ENCODE measurements at places on chromosomes 4 and X.

DNA sequence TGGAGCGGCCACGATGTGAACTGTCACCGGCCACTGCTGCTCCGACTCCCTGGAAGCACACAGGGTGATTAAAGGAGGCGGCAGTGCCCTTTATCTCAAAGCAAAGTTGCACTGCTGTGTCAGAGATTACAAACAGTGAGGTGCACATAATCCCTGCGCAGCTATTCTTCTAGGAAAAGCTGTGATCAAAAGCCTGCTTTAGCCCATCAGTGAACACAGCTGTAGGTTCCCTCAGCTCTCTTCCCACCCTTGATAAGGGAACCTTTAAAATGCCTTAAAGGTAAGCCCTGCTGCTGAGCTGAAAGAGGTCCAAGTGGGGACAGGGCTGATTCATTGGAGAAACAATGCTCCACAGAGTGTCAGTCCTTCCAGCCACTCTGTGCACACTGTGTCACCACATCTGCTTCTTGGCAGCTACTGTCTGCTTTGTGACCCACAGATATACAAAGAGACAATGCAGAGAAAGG lies 127.6 kb downstream of the EIF4E start:
- no peak for DNase-seq

GRCh38 chr4:83618991-83619645 lies 83.2 kb downstream of the GPAT3 start:
- no peak for DNase-seq

- DNase-seq: no peak
Observed at GRCh38 chr4:175421506-175421905, 390.6 kb downstream of the GPM6A start.

- no peak for DNase-seq
Observed at GRCh38 chr4:121277194-121278105, 103.4 kb downstream of the QRFPR start.

- no peak for DNase-seq
Observed at GRCh38 chr4:160019936-160020335, 917.1 kb downstream of the RAPGEF2 start.

GRCh38 chr4:154642373-154643009 lies 30.0 kb upstream of the FGG start:
- DNase-seq: no peak

DNA sequence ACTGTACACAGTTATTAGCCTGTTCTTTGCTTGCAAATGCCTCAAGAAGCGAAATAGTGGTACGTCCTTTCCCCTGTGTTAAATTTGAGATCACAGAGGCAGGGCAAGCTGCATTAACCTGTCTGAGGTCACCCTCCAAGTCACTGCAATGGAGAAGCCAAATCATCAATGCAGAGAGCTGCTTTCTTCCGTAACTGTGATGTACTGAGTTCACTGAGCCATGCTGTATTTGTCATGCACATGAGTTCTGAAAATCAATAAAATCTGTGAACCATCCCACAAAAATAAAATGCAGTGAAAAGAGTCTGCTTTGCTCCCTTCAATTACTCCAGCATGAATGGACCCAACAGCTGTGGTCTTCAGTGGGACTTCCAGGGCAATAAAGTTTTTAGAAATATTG lies 393.5 kb downstream of the KCNIP4 start:
- no peak for DNase-seq

GRCh38 chr4:114385195-114385985 lies 213.2 kb upstream of the UGT8 start:
- DNase-seq: no peak

- DNase-seq: no peak
Observed at GRCh38 chrX:12789976-12790375, 1.2 kb upstream of the PRPS2 start.

GRCh38 chr4:153809916-153810810 lies 21.3 kb upstream of the SFRP2 start:
- no peak for DNase-seq

DNA sequence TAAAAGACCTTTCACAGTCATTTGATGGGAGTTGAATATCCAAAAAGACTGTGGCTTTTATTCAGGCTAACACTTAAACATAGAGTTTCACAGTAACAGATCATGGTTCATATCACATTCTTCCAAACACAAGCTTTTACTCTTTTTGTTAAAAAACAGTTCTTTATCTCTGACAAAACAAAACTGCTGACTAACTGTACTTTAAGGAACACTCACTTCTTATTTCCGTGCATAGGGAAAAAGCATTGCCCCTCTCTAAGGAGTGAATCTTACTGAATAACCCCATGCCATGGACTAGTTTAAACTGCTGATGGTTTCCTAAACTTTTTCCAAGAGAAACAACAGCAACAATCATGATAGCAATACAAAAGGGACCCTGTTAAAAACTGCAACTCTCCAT lies 297.0 kb upstream of the INTU start:
- no peak for DNase-seq

DNA sequence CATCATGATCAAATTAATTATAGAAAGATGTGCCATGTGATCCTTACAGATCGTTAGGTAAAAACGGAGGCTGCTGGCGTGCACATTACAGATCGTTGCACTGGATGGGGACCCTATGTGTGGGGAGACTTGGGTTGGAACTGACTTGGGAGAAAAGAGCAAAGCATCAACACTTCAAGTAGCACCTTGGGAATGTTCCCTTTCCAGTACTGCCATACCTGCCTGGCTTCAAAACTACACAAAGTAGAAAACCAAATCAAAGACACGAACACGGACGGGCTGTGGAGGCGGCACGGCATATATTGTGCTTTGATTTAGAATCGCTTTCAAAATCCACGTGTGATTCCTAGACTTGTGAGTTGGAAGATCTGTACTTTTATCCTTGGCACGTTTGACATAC lies 898 bp downstream of the CMC4 start:
- no peak for DNase-seq

- DNase-seq: no peak
Observed at GRCh38 chrX:97402903-97403302, 519.2 kb downstream of the RPA4 start.

GRCh38 chrX:39222346-39223113 lies 421.3 kb downstream of the MID1IP1 start:
- no peak for DNase-seq

DNA sequence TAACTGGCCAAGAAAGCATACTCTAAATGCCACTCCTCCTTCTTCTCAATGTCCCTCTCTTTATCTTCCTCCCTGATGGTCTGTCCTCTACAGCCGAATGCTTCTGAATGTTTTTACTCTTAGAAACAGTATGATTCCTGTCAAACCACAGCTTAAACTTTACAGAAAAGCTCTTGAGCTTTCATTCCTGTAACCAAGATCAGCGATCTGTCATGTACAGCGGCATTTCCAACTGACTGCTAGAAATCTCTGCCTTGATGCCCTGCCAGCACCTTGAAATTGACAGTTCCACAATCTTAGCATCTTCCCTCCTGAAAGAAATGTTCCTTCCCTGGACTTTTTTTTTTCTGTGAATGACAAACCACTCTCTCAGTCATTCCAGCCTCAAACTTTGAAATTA lies 11.5 kb upstream of the GATB start:
- no peak for DNase-seq

- DNase-seq: no peak
Observed at GRCh38 chr4:102474736-102475504, 26.2 kb upstream of the NFKB1 start.

DNA sequence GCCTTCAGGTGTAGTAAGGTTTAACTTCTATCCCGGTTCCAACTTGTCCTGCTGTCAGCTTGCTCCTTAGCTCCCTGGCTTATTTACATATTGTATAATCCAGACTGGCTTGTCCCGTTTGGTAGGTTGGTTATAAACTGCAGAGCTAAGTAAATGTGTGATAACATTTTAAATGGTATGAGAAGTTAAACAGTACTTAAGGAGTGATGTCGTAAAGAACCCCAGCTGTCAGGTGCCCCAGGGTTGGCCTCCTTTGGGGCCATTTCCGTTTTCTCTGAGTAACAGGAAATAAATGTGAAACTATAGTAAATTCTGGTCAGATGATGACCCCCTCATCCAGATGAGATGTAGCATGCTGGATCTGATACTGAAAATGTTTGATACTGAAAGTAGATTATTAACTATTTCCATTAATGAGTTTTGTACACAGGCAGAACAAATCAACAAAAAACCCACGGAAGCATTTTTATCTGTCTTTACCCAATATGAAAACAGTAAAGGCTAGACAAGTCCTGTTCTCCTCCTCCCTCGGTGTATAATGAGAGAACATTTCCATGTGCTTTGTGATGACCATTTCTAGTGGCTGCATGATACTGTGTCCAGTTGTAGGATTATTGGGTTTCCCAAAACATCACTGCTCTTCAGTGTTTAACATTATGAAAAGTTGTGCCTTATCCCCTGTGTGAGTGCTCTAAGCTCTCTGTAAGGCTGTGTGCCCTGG lies 22.4 kb downstream of the GAB1 start:
- no peak for DNase-seq

DNA sequence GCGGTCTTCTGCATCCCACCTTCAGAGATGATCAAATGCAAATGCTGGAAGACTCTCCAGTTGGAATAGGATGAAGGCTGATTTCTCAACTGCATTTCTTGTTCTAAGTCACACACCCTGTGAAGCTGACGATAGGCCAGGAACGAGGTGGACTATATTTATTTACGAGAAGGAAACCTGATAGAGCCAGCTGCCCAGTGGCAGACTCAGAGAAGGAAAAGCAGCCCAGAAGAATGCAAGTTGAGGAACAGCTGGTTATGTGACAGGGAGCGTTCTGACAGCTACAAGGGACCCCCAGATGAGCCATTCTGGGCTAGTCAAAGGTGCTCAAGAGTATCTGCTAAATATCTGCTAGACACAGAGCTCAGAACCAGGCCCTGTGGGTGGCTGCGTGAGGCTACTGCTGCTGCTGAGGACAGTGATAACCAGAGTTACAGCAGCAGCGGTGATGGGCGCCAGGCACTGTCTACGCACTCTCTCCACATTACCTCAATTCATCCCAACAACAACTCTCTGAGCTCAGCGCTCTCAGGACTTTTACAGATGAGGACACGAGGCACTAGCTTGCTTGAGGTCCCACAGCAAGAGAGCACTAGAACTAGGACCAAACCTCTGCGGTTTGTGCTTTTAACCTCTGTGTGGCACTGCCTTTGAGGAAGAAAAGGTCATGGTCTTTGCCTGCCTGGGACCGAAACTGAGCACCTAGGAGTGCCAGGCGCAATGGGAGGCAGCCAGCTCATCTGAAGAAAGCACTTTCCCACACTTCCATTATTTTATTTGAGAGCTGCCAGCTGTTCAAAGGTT lies 69.0 kb downstream of the GATB start:
- DNase-seq: no peak

DNA sequence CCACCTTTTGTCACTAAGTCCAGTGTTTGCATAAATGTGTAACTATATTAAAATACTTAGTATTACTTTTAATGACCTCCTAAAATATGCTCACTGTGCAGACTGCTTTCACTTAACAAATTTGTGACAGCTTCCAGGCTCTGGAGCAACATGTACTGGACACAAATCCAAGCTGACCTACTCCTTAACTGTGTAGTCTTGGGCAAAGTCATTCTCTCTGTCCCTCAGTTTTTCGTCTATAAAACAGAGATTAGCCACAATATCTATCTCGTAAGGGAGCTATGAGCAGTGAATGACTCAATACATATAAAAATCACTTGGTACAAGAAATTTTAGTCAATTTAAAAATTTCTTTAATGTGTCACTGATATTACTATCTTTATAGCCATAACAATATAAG lies 20.4 kb upstream of the RAB40A start:
- DNase-seq: no peak

DNA sequence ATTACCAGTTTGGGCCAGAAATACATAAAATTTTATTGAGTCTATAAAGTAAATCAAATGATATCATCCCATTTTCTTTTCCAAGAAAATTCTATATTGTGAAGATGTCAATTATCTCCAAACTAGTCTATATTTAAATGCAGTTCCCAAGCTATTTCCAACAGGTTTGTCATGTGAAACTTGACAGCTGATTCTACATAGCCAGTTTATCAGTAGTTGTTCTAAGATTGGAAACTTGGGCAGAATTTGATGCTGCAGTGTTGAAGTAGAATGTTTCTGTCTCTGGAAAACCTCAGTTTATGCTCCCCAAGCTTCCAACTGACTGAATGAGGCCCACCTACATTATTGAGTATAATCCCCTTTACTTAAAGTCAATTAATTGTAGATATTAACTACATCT lies 994.1 kb downstream of the PCDH7 start:
- no peak for DNase-seq

DNA sequence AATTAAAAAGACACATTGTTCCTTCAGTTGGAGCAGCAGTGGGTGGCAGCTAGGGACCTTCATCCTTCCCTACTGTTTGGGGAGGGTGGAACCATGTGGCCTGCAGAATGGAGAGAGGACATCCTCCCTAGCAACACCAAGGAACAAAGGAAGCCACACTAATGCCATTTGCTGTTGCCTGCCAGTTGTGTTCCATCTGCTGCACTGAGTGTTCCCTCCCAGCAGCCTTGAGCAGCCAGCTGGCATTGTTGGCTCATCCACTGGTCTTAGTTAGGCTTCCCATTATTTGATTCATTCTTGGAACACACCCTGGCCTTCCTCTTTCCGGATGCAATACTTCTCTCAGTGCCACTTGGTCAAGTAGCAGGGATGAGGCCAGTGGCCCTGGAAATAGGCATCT lies 25.0 kb upstream of the HMGB3 start:
- DNase-seq: no peak

DNA sequence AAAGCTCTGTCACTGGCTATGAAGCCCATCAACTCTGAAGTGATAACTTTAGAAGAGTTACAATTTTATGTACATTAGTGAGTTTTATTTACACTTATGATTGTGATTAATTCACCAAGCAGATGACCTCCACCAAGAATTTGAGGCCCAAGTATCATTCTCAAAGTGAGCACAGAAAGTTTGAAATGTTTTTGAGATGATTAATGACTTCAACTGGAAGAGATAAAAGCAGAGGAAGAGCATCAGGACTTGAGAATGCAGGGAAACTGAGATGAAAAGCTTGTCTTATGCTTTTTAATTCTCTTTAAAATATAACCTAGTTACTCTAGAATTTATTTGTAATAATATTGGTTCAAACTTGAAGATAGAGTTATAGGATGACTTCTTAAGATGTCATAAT lies 112.8 kb upstream of the H2AZ1 start:
- DNase-seq: no peak

DNA sequence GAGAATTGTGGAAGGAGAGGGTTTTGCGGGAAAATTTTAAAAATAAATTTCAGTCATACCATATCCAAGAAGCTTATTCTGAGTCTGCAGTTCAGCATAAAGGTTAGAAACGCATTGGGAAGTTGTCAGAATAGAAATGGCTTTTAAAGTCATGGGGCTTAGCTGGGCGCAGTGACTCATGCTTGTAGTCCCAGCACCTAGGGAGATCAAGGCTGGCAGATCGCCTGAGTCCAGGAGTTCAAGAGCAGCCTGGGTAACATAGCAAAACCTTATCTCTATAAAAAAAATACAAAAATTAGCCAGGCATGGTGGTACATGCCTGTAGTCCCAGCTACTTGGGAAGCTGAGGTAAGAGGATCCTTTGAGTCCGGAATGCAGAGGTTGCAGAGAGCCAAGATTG lies 3.9 kb upstream of the PLA2G12A start:
- no peak for DNase-seq

- DNase-seq: no peak
Observed at GRCh38 chr4:113951263-113951662, 28.2 kb downstream of the ARSJ start.
